ENCODE measurements at places on chromosomes 12 and 14. TPM values are rescaled to one million over a fixed set of nuclear protein-coding genes. Genes with fewer than 3 reads are reported as not detected.

DNA sequence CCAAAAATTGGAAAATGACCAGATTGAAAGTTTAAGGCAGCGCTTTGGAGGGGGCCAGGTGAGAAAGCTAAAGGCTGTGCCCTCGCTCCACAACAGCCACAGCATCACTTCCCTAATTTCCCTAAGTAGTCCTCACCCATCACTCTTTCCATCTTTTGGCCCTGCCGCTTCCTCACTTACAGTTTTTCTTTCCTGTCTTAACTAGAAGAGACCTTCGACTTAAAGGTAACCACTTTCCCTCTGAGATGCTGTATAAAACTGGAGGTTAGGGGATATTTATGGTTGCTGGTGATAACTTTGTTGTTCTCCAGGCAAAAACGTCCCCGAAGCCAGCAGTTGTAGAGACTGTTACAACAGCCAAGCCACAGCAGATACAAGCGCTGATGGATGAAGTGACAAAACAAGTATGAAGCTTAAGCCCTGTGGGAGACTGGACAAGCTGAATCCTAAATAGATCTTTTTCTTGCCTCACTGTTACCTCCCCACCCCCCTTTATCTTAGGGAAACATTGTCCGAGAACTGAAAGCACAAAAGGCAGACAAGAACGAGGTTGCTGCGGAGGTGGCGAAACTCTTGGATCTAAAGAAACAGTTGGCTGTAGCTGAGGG lies 4.3 kb downstream of the DDIT3 start:
- H3K27ac ChIP-seq: peak overlapping the region; percentile 98
- no peak for DNase-seq
- peaks cover 11% of the 10 kb centered on the region for H3K36me3 ChIP-seq
- no peak overlapping the region for H3K4me3 ChIP-seq

DNA sequence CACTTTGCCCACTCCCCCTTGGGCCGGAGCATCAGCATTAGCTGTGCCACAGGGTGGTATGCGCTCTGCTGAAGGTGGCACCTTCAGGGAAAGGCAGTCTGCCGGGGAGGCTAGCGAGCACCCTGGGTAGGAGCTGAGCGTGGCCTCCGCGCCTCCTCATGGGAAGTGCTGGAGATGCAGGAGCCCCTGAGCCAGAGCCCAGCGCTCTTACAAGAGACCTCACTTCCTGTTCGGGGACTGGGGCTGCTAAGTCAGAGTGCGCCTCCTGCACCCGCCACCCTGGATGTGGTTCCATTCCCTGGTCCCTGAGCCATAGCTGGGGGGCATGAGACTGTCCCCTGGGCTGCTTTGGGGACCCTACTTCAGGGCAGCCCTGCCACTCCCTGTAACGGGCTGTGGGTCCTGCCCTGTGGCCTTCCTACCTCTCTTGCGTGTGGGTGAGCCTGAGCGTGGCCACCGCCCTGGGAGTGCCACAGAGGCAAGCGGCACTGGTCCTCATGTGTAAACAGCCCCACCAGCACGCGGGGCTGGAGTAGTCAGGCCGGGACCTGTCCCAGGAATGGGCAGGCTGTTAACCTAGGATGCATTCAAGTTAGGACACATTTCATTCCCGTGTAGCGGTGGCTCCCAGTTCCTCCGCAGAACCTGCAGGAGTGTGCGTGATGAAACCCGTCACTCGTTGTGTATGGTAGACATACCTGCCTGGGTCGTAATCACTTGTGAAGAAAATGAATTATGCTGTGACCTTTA lies 19.4 kb downstream of the COA8 start:
- no peaks in the 10 kb centered on the region for H3K27me3 ChIP-seq
- peaks cover 6% of the 10 kb centered on the region for H3K4me1 ChIP-seq
- no peak for DNase-seq
- H3K36me3 ChIP-seq: peaks cover 3% of the 10 kb centered on the region
- H3K27ac ChIP-seq: no peak overlapping the region

DNA sequence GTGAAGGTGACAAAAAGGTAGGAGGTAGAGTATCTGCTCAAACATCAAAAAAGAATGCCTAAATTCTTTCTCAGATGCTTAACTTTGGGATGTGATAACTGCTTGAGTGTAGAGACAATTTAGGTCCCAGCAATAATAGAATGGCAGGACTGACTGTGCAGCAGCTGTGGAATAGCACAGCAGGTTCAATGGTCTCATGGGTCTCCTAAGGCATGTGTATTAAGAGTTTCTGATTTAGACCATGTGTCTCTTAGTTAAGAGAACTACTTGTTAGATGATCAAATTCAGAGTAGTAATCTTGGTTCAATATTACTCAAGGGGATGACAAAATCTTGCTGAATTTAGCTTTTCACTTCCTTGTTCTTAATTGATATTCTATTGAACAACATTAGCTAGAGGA lies 72.0 kb downstream of the ALX1 start:
- no peaks in the 10 kb centered on the region for H3K4me1 ChIP-seq
- no peaks in the 10 kb centered on the region for H3K27me3 ChIP-seq
- DNase-seq: no peak
- no peak overlapping the region for H3K4me3 ChIP-seq

The EGLN3 gene
- 16.9 TPM for total RNA-seq

GRCh38 chr12:124025661-124026060 lies 52.6 kb downstream of the ZNF664 start:
- no peak overlapping the region for H3K27ac ChIP-seq
- peaks cover 3% of the 10 kb centered on the region for H3K4me1 ChIP-seq
- H3K27me3 ChIP-seq: no peaks in the 10 kb centered on the region
- H3K36me3 ChIP-seq: peaks cover 4% of the 10 kb centered on the region

DNA sequence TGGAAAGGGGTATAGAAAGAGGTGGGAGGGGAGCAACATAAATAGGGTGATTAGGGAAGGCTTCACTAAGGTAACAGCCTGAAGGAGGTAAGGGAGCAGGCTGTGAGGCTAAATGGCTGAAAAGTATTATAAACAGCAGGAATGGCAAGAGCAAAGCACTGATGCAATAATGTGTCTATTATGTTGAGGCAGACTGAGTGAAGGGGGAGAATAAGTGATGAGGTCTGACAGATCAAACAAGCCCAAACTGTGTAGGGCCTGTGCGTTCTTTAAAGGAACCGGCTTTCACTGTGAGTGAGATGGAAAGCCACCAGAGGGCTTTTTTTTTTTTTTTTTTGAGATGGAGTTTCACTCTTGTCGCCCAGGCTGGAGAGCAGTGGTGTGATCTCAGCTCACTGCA lies 6.7 kb upstream of the VCPKMT start:
- peak overlapping the region; percentile 80 for H3K27ac ChIP-seq
- no peak for DNase-seq
- peaks cover 13% of the 10 kb centered on the region for H3K4me1 ChIP-seq
- H3K4me3 ChIP-seq: no peak overlapping the region

GRCh38 chr12:85741046-85741445 lies 95.2 kb downstream of the RASSF9 start:
- no peaks in the 10 kb centered on the region for H3K27me3 ChIP-seq
- no peak overlapping the region for H3K4me3 ChIP-seq
- H3K27ac ChIP-seq: no peak overlapping the region
- H3K36me3 ChIP-seq: no peaks in the 10 kb centered on the region
- H3K4me1 ChIP-seq: no peaks in the 10 kb centered on the region

The CLEC7A gene
- 8.2 TPM for total RNA-seq

GRCh38 chr12:111169032-111169431 lies 199.9 kb downstream of the PHETA1 start:
- no peak overlapping the region for H3K27ac ChIP-seq
- H3K4me3 ChIP-seq: no peak overlapping the region
- peaks cover 66% of the 10 kb centered on the region for H3K27me3 ChIP-seq
- no peaks in the 10 kb centered on the region for H3K36me3 ChIP-seq
- DNase-seq: no peak
- peaks cover 2% of the 10 kb centered on the region for H3K4me1 ChIP-seq

DNA sequence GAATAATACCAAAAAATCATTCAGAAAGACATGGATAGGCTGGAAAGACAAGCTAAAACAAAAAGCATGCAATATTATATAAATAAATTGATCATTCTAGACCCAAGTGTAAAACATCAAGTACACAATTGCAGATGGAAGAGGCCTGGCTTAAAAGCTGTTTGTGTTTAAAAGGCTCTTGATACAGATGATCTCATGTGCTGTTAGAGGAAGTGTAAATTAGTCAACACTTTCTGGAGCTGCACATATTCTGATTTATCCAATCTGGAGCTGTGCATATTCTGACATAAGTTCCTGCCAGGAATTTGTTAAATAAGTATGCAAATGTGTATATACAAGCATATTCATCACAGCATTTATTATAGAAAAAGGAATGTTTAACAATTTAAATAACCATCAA lies 273.1 kb downstream of the RPS29 start:
- no peaks in the 10 kb centered on the region for H3K4me1 ChIP-seq
- no peak overlapping the region for H3K4me3 ChIP-seq
- no peaks in the 10 kb centered on the region for H3K36me3 ChIP-seq
- no peaks in the 10 kb centered on the region for H3K27me3 ChIP-seq
- no peak overlapping the region for H3K27ac ChIP-seq

DNA sequence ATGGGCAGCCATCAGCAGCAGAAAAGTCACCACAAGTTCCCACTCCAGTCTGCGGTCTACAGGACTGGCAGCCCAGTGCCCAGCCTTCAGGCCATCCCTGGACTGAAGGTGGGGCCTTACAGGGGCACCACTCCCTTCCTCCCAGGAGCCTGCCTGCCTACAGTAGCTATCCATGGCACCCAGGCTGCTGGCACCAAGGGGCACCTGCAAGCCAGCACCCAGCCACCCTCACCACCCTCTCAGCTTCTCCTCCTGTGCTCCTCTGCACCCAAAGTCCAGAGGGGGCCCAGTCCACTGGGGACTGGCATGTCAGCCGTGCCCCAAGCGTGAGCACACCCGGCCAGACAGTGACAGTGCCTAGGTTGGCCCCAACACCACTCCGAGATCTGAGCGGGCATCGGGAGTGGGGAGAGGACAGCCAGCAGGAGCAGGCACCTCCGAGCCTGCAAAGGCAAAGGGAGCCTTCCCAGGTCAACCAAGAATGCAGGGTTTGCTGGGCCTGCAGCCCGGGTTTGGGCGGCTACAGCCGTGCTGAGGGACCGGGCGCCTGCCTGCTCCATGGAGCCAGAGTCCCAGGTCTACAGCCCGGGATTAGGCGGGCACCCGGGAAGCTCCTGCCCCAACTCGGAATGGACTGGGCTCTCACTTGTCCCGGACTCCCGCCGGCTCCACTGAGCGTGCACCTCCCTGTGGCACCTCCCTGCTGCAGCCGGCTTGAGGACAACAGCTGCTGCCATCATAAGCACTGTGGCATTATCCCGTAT lies 8.1 kb upstream of the OR6C65 start:
- no peaks in the 10 kb centered on the region for H3K36me3 ChIP-seq
- DNase-seq: no peak
- H3K27me3 ChIP-seq: peaks cover 23% of the 10 kb centered on the region
- H3K27ac ChIP-seq: no peak overlapping the region

DNA sequence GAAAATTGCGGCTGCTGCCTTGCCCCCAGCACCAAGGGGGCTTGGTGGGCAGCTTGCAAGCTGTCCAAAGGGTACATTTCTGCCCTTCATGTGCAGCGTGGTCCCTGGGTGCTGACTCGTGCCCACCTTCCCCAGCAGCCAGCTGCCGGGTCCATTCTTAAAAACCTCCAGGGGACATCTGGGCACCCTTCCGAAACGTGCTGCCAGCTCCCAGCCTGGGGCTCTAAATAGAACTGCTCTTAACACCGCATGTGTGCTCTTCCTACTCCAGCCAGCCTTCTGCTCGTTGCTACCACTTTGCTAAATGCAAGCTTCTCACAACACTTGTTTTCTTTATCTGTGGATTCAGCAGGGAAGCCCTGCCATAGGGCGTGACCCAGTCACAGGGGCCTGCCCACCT lies 66.0 kb downstream of the RIMBP2 start:
- no peaks in the 10 kb centered on the region for H3K36me3 ChIP-seq
- H3K4me3 ChIP-seq: no peak overlapping the region
- no peak for DNase-seq
- H3K27me3 ChIP-seq: peaks cover 4% of the 10 kb centered on the region
- H3K27ac ChIP-seq: no peak overlapping the region

GRCh38 chr14:46451800-46452199 lies 199.8 kb downstream of the RPL10L start:
- H3K27me3 ChIP-seq: no peaks in the 10 kb centered on the region
- DNase-seq: no peak
- H3K4me1 ChIP-seq: no peaks in the 10 kb centered on the region
- no peak overlapping the region for H3K4me3 ChIP-seq

Data from T-helper 17 cell (primary cell).